ENCODE measurements at places on chromosomes 11 and 22.
A peak's percentile ranks its signal among the peaks of the same experiment; 100 is the strongest.

DNA sequence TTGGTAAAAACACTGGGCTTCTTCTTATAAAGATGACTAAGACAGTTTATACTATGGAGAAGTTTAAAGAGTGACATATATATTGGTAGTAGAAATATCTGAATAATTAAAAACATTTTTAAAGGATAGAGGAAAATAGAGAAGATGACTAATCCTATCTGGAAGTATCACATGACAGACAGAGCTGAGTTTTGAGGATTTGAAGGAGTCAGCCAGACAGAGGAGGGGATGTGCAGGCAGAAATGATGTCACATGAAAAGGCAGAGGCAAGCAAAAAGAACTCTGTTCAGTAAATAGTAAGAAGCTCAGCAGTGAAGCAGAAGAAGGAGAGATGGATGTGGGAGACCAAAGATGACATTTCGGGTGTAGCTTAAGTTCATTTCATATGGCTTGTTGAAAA lies 1.6 kb downstream of the OR10A2 start:
- no peaks in the 10 kb centered on the region for H3K27me3 ChIP-seq
- DNase-seq, result no peak
- H3K36me3 ChIP-seq, result no peaks in the 10 kb centered on the region
- H3K27ac ChIP-seq, result no peak overlapping the region
- no peaks in the 10 kb centered on the region for H3K4me1 ChIP-seq

- no peak overlapping the region for H3K4me3 ChIP-seq
- no peaks in the 10 kb centered on the region for H3K36me3 ChIP-seq
- H3K4me1 ChIP-seq, result no peaks in the 10 kb centered on the region
- H3K27me3 ChIP-seq, result no peaks in the 10 kb centered on the region
- no peak overlapping the region for H3K27ac ChIP-seq
- DNase-seq, result no peak
These were observed 198.3 kb upstream of the PLET1 start for GRCh38 chr11:112459001-112459400.

- peaks cover 24% of the 10 kb centered on the region for H3K27me3 ChIP-seq
- H3K36me3 ChIP-seq, result no peaks in the 10 kb centered on the region
- H3K4me1 ChIP-seq, result peaks cover 25% of the 10 kb centered on the region
These were observed 2.8 kb downstream of the NECTIN1 start for GRCh38 chr11:119726150-119726553.

- DNase-seq, result no peak
- H3K36me3 ChIP-seq, result no peaks in the 10 kb centered on the region
- H3K27me3 ChIP-seq, result peaks cover 2% of the 10 kb centered on the region
- H3K27ac ChIP-seq, result no peak overlapping the region
- no peak overlapping the region for H3K4me3 ChIP-seq
- no peaks in the 10 kb centered on the region for H3K4me1 ChIP-seq
These were observed 236.8 kb downstream of the BUD13 start for GRCh38 chr11:116535994-116536393.

- H3K36me3 ChIP-seq, result peaks cover 38% of the 10 kb centered on the region
- H3K27ac ChIP-seq, result no peak overlapping the region
- H3K4me3 ChIP-seq, result no peak overlapping the region
- no peak for DNase-seq
- no peaks in the 10 kb centered on the region for H3K4me1 ChIP-seq
These were observed 18.0 kb downstream of the PAAF1 start for GRCh38 chr11:73894725-73895335.

- H3K4me1 ChIP-seq, result no peaks in the 10 kb centered on the region
- no peak for DNase-seq
- H3K4me3 ChIP-seq, result no peak overlapping the region
- no peaks in the 10 kb centered on the region for H3K36me3 ChIP-seq
- H3K27me3 ChIP-seq, result no peaks in the 10 kb centered on the region
These were observed 260.8 kb downstream of the LARGE1 start for GRCh38 chr22:33659448-33659847.

- peaks cover 95% of the 10 kb centered on the region for H3K36me3 ChIP-seq
- H3K27ac ChIP-seq, result peak overlapping the region; percentile 39
- peaks cover 20% of the 10 kb centered on the region for H3K4me1 ChIP-seq
These were observed 5.9 kb downstream of the GNG3 start for GRCh38 chr11:62713343-62713742.

DNA sequence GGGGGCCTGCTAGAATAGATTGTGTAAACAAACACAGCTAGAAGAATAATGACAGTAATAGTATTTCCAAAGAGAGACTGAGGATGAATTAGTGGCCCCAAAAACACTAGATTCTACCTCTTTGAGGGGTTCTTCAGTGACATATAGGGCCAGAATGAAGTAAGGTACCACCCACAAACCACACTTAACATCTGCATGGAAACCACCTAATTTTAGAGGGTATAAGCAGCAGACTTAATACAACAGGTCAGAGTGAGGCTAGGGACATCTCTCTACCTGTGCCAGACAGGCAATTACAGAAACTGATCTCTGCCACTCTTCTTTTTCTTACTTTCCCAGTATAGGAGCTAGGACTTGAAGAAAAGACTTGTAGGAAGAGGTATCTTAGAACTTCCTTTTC lies 20.1 kb downstream of the ELP4 start:
- DNase-seq, result no peak
- no peaks in the 10 kb centered on the region for H3K4me1 ChIP-seq
- no peak overlapping the region for H3K4me3 ChIP-seq
- no peaks in the 10 kb centered on the region for H3K36me3 ChIP-seq
- H3K27me3 ChIP-seq, result no peaks in the 10 kb centered on the region
- no peak overlapping the region for H3K27ac ChIP-seq

DNA sequence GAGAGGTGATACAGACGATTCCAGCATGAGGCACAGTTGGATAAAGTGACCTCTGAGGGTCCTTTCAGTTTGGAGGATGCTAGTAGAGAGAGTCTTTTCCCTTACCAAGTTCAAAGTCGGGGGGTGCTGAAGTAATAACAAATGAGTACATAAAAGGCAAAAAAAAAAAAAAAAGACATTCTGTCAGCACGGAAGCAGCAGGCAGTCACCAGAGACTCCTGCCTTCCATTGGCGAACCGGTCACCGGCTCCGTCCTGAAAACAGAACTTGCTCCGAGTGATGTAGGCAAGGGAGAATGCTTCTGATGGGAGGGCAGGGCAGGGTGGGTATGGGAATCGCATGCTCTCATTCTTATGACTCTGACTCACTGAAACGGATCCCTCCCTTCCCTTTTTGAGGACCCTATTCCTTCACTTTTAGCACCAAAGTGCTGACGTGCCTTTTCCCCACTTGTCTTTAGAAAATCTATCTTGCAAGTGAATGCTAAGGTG lies 65.9 kb downstream of the PRR5L start:
- H3K4me3 ChIP-seq, result no peak overlapping the region
- H3K27me3 ChIP-seq, result peaks cover 2% of the 10 kb centered on the region
- H3K27ac ChIP-seq, result no peak overlapping the region
- no peaks in the 10 kb centered on the region for H3K36me3 ChIP-seq
- no peak for DNase-seq
- H3K4me1 ChIP-seq, result no peaks in the 10 kb centered on the region

GRCh38 chr11:123577081-123577598 lies 77.3 kb downstream of the SCN3B start:
- H3K27me3 ChIP-seq, result no peaks in the 10 kb centered on the region
- no peaks in the 10 kb centered on the region for H3K36me3 ChIP-seq
- peak; percentile 82 for DNase-seq
- H3K4me1 ChIP-seq, result no peaks in the 10 kb centered on the region

DNA sequence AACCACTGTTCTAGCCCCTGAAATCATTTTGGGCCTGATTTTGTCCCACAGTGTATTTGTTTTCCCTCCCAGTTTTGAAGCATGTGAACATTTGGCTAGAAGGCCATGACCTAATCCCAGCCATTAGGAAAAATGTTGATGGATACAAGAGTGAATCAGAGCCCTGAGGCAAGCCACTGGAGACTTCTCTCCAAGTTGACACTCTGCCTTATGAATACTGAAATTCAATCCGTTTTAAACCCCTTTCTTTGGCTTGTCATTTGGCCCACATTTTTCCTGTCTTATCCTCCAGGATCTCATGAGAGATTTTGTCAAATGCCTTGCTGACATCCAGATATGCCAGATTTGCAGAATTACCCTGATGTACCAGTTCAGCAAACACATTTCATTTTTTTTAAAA lies 158.8 kb downstream of the FAT3 start:
- H3K4me1 ChIP-seq, result no peaks in the 10 kb centered on the region
- no peak overlapping the region for H3K27ac ChIP-seq
- no peaks in the 10 kb centered on the region for H3K36me3 ChIP-seq
- no peaks in the 10 kb centered on the region for H3K27me3 ChIP-seq
- no peak for DNase-seq

GRCh38 chr11:65008016-65008415 lies 5.9 kb upstream of the ARL2 start:
- no peak overlapping the region for H3K27ac ChIP-seq
- no peaks in the 10 kb centered on the region for H3K27me3 ChIP-seq
- no peak for DNase-seq
- peaks cover 2% of the 10 kb centered on the region for H3K4me1 ChIP-seq

GRCh38 chr11:6402561-6402981 lies 12.3 kb downstream of the SMPD1 start:
- DNase-seq, result no peak
- H3K4me1 ChIP-seq, result no peaks in the 10 kb centered on the region
- H3K27ac ChIP-seq, result no peak overlapping the region

DNA sequence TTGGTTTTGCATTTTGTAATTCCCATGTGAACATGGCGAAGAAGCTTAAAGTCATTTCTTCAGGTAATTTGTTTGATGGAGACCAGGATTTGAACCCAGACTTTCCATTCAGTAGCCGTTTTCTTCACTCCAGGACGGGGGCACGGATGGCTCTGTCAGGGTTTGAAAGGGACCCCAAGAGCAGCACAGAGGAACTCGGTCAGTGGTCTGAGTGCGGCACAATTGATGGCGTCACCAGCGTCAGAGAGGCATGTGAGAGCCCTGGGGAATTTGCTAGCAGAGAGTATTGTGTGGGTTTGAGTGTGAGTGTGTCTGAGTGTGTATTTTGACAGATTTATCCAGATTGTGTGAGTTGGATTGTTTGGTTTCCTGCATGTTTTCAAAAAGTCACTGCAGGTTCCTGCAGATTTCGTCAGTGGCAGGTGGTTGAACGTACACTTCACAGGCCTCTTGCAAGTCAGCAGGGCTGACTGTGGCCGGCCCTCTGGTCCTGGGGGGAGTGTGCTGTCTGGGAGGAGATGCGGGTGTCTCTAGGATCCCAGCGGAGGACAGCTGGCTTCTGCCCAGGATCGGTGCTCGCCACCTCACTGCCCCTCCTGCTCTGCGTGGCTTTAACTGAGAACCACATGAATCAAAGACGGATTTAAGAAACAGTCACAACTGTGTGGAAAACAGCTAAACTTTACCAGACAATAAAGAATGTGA lies 199.3 kb downstream of the TBC1D22A start:
- H3K4me1 ChIP-seq, result peaks cover 3% of the 10 kb centered on the region
- H3K4me3 ChIP-seq, result no peak overlapping the region
- no peaks in the 10 kb centered on the region for H3K36me3 ChIP-seq
- DNase-seq, result no peak

All from K562 (cell line).